ENCODE measurements at places on chromosomes 12 and 14.
A peak's percentile ranks its signal among the peaks of the same experiment; 100 is the strongest.

- DNase-seq, result no peak
Observed at GRCh38 chr14:104603711-104604401, 716 bp downstream of the TMEM179 start.

GRCh38 chr12:108587826-108588225 is 10.1 kb downstream of the TMEM119 start:
- DNase-seq, result peak; percentile 70

DNA sequence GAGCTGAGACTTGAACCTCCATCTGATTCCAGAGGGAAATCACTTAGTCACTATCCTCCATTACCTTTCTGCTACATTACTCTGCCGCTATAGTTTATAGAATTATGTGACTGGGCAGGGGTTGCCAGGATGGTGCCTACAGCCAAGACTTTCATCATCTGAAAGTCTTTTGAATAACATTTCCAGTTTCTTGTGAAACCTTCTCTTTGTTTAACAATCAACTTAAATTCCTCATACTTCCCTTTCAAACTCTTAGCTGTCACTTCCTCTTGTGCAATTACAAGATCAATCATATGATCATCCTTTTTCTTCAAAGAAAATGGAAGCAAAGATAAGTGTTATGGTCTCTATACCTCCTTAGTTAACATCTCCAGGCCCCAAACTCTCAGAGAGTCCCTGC is 25.4 kb upstream of the PELI2 start:
- no peak for DNase-seq

GRCh38 chr12:26158078-26158764 is 33.4 kb upstream of the BHLHE41 start:
- DNase-seq, result no peak

DNA sequence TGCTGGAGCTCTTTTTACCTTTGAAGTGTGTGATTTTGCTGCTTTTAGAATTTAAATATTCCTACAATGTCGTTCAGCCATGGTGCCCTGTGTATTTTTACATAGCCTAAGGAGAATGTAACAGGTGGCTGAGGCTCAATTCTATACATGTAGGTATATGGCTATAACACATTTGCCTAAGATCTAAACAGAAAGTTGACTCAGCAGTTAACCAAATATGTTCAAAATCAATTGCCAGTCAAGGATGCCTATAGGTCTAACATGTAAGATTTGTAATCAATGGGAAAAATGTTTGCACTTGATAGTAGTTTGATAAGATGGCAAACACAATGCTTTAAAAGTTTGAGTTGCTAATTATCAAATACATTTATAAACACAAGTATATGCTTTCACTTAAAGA is 8.2 kb downstream of the PAWR start:
- DNase-seq, result no peak

DNA sequence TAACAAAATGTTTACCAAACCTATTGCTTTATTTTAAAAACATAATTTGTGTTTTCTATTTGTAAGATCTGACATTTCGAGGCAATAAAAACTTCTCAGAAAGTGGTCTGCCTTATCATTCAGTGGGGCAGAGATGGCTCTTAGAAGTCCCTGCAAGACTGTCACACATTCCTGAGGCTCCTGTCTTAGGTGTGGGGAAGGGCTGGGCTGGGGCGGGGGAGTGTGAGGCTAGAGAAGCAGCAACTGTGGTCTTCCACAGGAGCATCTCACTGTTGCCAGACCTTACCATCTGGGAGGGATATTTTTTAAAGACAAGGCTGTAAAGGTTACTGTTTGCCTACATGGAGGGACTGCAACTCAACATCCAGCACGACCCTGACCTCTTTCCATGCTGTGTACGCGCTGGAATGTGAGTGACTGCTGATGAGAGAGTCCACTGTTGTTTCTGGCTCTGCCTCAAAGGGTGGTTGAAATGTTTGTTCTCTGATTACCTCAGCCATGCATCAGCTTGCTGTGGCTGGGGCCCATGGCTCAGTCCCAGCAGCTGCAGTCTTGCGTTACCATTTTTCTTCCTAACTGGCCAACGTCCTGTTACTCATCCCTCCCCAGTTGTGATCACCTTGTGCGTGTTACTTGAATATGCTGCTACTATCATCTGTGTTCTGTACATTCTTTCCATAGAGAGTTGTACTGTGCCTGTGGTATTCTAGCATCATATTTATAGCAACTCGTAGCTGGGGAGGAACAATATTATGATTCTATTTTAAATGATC is 12.4 kb downstream of the ERG28 start:
- DNase-seq, result no peak

- no peak for DNase-seq
Observed at GRCh38 chr12:67426067-67426466, 156.9 kb downstream of the CAND1 start.

- no peak for DNase-seq
Observed at GRCh38 chr12:99157946-99158345, 489.6 kb upstream of the GARIN6 start.

- no peak for DNase-seq
Observed at GRCh38 chr14:59461891-59462290, 3.3 kb downstream of the GPR135 start.

DNA sequence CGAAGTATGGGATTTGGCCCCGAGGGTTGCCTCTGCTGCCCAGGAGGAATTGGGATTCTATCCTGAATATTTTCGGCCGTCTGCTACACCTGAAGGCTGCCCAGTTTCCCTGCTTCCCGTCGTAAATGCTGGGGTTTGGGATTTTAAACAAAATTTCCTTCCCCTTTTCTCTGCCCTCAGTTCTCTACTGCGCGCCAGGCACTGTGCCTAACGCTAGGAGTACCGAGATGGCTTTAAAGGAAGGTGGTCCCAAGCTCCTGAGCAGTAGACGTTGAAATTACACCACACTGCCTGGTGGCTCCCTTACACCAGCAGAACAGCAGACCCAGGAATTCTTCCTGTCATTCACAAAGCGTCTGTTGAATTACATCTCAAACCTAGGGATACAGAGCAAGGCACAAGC is 566 bp upstream of the PRDM4 start:
- no peak for DNase-seq

GRCh38 chr12:29073631-29074239 is 75.3 kb upstream of the FAR2 start:
- DNase-seq, result peak; percentile 65
